Right forelimb (tissue), 1 donor: ENCODE measurements at places on chromosomes 6 and 20.

DNA sequence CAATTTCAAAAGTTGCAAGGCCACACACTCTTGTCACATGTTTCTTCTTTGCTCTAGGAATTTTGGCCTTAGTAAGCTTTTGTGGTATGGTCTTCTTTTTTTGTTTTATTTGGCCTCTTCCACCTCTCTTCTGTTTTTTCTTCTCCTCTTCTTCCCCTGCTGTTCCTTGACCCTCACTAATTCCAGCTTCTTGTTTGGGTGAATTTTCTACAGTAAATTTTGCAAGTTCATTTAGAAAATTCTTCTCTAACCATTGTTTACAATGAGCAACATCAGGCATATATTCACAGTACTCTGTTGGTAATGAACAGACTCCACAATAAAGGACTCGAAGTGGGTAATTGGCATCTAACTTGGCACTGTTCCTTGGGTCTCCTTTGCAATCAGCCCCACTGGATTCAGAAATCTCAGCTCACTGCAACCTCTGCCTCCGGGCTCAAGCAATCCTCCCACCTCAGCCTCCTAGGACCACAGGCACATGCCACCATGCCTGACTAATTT is 5.0 kb downstream of the ASIP start:
- DNase-seq: no peak

DNA sequence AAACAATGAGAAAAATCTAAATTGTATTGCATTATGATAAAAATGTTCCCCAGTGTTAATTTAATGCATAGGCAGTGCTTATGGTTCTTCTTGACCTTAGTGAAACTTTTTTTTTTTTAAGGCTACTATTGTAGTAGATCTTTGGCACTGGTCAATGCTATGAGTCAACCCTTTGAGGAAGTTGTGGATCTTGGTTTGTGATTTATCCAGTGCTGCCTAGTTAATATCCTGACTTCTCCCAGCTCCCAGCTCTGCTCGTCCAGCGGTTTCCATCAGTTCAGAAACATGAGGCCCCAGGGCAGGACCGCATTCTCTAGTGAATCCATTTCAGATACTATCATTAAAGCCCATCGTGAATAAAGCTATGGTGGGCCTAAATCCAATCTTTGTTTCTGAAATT is 364.5 kb upstream of the JARID2 start:
- DNase-seq: no peak

DNA sequence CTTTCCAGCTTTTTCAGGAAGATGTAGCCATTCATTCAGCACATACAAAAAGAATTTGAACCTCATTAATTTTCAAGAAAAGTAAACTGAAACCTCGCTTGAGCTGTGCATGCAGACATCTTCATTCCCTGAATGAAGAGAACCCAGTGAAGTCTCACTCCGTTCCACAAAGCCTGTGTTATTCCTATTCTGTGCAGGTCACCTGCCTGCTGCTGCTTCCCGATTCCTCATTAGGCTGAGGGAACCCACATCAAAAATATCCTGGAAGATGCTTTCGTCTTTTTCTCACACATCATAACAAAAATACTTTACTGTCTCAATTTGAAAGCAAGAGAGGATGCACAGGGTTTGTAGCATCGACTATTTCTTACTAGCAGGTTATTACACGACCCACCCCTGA is 40.1 kb downstream of the TRMT6 start:
- DNase-seq: no peak

DNA sequence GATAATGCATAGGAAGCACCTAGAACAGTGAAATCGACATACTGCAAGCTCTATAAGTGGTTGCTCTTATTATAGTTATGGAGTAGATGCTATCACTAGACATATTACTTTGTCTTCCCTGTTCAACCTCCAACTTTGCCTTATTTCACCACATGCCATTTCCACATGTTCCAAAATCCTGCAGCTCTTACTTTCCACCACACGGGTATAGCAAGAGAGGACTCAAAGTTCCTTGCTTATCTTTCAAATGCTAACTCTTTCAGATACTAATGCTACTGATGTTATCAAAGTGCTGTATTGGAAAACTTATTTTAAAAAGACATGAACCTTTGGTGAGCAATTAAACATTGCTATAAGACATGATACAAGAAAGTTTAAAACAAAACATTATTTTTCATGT is 1130.1 kb downstream of the HACE1 start:
- no peak for DNase-seq

DNA sequence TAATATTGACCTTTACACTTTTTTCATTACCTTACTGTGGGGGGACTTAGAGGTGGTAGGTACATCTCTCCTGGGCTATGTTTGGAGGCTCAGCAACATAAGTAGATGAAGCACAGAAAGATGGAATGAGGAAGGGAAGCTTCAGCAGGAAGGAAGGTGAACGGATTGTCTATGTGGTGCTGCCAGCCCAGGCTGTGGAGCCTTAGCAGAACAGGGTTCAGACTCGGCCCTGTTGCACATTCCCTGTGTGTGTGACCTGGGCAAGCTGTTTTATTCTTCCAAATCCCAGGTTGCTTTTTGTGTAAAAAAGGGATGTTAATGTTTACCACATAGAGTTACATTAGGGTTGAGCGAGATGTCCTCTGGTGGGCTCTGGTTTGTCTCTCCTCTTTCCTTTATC is 41.2 kb downstream of the ANKS1A start:
- no peak for DNase-seq
